ENCODE measurements at places on chromosomes 1 and 21. TPM values are rescaled to one million over a fixed set of nuclear protein-coding genes. Genes with fewer than 3 reads are reported as not detected.

IFNLR1 gene
- 2.5 TPM for polyA plus RNA-seq

KCND3 gene
- polyA plus RNA-seq, result 0.49 TPM

LIN9 gene
- 9.3 TPM for polyA plus RNA-seq

TEX38 gene
- 0.54 TPM for polyA plus RNA-seq

GBP5 gene
- 1.4 TPM for polyA plus RNA-seq

KRTAP10-12 gene
- not detected for polyA plus RNA-seq

EDARADD gene
- polyA plus RNA-seq, result 4.8 TPM
